ENCODE measurements at places on chromosomes 1 and 21.

DNA sequence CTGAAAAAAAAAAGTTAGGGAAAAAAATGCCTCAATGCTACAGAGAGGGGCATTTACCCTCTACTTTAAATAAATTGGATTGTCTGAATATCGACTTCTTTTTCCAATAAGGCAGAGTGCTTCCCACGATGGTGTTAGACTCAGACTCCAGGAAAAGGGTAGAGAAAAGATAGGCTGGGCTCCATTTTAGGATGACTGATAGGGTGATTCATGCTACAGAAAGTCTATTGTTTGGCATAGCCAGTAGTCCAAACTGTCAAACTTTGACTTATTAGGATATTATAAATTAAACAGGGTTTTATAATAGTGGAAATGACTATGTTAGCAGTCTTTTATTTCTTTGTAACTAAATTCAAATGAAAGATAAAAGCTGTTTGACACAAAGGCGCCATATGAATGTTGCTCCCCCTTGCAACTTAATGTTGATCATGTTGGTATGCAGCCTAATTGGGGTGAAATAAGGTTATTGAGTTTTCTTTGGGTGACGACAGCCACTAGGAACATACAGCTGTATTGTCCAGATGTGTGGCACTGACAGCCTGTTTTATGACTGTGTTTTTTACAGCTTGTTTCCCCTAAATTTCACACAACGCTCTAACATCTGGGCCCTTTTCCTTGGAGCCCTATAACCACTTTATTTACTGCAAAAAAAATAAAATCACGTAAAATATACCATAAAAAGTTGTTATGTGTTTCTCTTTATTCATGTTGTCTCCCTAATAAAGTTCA, 69.3 kb downstream of the SPAG17 start:
- DNase-seq: no peak

DNA sequence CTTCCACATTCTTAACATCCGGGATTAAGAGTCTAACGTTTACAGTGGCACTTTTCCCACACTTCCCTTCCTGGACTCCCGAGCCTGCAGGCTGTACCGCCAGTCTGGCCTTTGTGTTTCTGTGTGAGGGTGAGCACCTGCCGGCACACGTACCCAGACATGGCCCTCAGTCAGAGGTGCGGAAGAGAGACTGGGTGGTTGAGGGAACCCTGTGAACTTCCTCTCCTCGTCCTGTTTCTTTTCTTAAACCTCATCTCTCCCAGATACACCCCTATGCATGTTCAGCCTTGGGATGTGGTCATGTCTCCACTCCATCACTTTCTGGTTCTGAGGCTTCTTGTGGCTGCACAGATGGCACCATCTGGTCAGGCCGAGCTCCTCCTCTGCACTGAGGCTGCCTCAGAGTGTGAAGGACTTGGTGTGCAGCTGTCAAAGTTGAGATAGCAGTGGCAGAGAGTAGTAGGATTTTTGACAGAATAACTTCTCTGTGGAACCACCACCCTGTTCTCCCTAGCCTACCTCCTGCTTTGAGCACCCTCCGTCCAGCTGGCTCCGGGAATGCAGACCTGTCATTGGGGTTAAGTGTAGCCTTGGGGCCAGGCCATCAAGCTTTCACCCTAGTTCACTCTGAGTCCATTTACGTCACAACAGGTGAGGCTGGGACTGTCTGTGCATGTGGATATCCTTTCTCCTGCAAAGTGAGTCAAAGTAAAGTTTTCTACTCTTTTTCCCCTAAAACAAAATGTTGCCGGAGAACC, 31.4 kb downstream of the VASH2 start:
- DNase-seq: no peak

DNA sequence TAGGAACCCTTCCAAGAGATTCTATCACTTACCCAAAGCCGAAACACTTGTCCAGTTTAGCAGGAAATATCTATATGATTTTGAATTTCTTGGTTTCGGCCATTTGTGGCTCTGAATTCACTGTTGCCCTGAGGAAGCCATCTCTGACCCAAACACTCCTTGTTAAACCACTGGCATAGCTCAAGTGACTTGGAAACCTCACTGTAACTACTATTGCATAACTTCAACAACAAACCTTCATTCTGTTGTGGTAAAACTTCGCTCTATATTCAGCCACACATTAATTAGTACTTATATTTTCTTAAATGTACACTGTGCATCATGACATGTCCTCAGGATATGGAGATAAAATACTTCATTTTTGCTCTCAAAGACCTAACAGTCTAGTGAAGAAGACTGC, 63.2 kb downstream of the ST6GALNAC3 start:
- DNase-seq: no peak

- no peak for DNase-seq
Observed at GRCh38 chr1:72623299-72623708, 341.0 kb upstream of the NEGR1 start.

DNA sequence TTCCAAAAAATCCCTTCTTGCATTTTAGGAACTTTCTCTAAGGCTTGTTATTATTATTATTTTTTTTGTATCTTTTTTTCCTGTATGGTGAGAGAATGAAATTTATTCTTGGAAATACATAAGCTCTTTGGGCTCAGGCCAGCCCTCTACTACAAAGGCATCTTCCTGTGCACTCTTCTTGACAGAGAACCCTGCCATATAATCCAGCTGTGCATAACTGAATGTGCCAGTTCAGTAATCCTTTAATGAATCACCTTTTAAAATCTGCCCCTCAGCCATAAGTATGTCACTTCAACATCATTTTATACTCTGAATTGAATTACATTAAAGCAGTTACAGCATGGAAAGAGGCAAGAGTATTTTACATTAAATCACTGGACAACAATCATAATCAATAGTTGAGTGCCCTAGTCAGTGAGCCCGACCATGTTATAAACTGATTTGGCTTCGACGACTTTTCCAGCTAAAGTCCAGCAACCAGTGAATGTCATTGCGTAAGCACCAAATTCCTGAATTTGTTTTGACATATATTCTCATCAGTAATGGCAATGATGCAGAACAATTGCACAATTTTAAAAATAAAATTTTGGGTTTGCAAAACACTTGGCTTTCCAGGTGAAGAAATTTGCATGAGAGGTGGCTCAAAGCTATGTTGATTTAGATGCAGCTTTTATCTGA, 59.2 kb upstream of the KCNK2 start:
- DNase-seq: no peak

DNA sequence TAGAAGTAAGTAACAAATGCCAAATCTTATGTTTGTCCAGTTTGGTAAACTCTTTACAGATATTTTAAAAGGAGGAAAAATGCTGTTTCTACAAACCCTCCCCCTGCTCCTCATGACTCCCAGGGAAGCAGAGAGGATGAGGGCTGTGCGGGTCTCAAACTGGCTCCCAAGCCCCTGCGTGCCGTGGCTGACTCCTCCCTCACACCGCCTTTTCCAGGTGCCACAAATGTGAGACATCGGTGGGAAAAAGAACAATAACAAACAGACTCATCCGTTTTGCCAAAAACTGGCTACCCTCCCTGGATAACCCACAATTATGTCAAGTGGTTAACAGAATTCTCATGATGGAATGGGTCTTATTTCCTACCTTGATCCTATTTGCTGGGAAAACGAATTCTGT, 594.6 kb downstream of the PTPRU start:
- no peak for DNase-seq

DNA sequence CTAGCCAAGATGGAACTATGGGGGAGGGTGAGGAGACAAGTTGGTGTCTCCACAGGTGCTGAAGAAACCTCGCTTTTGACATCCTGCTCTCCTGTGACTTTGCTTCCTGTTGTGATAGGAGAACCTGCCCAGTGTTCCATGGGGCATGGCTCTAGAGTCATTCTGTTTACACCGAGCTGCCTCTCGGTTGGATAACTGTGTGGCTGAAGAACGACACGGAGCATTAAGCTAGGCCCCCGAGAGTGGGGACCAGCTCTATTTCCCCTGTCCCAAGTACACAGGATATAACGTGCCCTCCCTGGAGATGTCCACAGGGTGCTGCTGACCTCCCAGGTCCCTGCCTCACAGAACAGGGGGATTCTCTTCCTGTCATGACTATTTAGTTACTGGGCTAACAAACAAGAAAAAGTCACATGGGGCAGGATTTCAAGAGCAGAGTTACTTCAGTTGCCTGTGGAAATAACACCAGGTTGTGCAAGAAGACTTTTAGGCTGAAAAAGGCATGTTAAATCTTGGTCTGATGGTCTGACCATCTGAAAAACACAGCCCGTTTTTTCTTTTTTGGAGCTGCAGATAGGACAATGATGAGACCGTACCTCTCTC, 29.4 kb upstream of the PPP2R5A start:
- DNase-seq: no peak

DNA sequence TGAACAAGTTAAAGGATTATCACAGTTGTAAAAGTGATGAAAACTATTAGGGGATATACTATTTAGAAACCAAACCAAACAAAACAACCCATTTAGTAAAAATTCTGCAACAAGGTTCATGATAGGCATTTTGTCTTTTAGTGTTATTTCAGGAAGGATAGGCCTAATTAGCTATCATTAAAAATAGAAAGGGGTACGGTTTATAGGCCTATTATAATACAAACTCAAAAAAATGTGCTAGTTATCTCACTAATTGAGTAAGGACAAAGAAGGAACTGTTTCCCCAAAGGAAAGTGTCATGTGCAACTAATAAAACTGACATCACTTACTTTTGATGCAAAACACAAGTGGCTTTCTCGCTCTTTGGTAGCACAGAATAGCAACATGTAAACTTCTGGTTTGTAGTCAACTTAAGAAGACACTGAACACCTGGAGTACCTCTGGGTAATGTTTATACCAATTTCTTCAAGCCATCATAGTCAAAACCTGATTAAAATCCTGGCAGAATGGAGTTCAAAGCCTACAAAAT, 28.5 kb downstream of the SLC16A1 start:
- DNase-seq: no peak

- DNase-seq: no peak
Observed at GRCh38 chr1:19861842-19862530, 20.2 kb upstream of the OTUD3 start.

DNA sequence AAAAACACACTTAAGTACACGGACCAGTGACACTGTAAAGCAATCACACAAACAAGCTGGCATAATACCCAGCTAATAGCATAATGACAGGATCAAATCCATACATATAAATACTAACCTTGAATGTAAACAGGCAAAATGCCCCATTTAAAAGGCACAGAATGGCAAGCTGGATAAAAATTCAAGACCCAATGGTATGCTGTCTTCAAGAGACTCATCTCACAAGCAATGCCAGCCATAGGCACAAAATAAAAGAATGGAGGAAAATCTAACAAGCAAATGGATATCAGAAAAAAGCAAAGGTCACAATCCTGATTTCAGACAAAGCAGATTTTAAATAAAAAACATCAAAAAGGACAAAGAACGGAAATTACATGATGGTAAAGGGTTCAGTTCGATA, 79.1 kb upstream of the PTGFR start:
- DNase-seq: no peak

- no peak for DNase-seq
Observed at GRCh38 chr1:174005032-174005431, 17.1 kb downstream of the RC3H1 start.

DNA sequence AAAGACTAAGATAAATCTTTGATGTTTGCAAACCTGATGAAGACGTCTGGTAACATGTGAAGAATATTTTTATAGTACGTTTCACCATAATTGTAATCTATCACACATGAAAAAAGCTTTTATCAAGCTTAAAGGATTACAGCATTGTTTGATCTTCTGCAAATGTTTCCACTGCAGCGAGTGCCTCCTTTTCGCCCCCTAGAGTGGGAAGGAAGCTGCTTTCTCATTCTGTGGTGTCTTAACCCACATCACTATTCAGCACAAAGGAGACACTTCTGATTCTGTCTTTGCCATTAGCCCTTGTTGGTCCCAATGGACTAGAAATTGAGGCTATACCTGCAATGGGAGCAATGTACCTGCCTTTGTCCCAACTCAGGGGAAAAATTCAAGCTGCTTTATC, 46.0 kb upstream of the IL12RB2 start:
- DNase-seq: no peak

DNA sequence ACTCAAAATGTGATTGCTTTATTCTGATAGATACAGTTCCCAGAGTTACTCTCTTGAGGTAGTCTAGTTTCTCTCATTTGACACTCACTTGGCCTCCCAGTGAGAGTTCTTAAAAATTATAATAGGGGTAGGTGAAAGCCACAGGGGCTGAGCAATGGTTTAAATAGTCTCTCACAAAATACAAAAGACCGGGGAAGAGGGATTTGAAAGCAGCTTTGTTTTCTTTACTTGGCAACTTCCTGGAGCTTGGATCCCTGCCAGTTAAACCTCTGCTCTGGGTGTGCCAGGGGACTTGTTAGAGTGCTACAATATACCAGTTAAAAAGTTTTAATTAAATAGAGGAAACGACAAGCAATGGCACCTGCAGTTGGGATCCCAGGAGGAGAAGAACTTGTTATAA, 31.7 kb downstream of the OR13G1 start:
- DNase-seq: no peak

DNA sequence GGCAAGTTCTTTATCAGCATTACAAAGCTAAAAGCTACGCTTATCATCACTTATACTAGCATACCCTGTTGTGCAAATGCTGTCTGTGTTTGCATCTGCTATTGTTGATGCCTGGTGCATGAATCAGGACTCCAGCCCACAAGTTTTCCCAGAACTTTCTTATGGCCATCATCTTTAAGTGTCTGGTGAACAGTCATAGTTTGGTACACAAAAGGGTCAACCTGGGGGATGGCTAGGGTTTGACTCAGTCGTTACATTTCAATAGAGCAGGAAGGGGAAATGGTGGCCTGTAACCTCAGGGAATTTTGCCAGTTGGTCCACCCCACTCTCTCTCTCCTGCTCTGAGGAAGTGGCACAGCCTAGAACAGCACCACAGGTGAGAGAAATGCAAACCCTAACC, 35.4 kb downstream of the SELL start:
- no peak for DNase-seq

DNA sequence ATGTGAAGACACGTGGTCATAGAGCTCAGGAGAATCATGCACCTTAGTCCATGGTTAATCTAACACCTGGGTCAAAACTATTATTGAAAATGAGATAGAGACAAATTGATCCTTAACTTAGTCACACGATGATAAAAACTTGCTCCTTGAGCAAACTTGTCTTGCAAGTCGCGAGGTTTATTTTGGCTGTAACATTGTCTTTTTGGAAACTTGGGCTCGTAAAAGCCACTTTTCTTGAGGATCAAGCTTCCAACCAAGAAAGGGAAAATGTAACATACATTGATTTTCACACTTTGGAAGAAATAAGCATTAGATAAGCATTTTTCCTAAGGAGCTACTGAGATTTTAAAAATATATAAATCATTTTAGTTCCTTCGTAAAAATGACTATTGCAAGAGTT, 19.9 kb upstream of the CENPF start:
- no peak for DNase-seq

DNA sequence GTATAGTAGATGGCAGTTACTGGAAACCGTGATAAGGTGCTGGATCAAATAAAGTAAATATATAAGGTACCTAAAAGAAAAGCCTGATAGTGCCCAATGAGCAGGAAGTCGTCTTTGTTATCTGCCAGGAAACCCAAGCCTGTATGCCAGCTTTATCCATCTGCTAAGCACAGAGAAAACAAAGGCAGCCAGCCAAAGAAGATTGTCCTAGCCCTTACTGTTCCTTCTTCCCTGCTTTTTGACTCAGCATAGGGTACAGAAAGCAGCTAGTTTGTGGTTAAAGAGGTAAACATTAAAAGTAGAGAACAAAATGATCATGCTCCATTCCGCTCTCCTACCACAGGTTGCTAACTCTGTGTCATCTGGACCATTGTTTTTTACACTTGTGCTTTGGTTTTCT, 10.1 kb downstream of the KRTAP22-2 start:
- DNase-seq: no peak

All from stimulated activated CD8-positive, alpha-beta memory T cell treated with anti-CD3 and anti-CD28 coated beads, Interleukin-2, amount 100 ng/mL, for 1 hour (primary cell).